Activated T-cell treated with anti-CD3 and anti-CD28 coated beads for 4 hours (primary cell): ENCODE measurements at places on chromosomes 2 and 18.

- no peak for DNase-seq
These were observed 7.7 kb downstream of the ZBTB14 start for GRCh38 chr18:5287854-5288253.

GRCh38 chr2:71544919-71545571 lies 91.7 kb downstream of the DYSF start:
- no peak for DNase-seq

DNA sequence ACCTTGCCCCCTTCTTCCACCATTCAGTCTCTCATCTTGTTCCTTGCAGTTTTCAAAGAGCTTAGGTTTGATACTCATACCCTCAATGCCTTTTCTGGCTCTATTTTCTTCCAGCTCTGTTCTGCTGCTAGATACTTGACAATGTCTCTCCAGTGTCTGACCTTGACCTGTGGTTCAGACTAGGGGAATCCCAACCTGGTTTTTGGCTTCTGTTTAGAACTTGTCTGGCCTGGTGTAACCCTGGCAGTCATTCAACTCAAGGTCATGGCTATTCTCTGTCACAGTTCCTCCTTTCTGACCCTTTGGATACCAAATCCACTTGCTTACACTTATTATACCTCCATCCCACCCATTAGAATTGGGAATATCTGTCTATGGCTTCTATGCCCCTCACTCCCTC lies 31.8 kb upstream of the IMP4 start:
- DNase-seq = no peak

DNA sequence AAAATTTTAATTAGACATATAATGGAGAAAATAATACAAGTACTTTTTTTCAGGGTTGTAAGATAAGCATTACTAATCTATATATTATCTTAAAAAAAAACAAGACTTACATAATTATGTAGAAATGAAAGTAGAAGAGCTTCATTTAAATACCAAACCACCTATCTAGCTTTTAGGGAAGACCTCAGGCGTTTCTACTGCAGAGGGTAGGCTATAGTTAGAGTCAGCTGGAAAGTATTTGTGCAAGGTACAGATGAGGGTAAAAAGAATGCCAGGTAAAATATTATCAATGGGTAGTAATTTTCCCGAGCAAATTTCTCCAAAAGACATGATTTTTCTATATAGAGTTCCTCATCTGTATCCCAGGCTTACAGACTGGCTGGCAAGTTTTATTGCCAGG lies 30.5 kb upstream of the SLC39A10 start:
- no peak for DNase-seq

GRCh38 chr2:51812138-51812866 lies 780.4 kb upstream of the NRXN1 start:
- no peak for DNase-seq

DNA sequence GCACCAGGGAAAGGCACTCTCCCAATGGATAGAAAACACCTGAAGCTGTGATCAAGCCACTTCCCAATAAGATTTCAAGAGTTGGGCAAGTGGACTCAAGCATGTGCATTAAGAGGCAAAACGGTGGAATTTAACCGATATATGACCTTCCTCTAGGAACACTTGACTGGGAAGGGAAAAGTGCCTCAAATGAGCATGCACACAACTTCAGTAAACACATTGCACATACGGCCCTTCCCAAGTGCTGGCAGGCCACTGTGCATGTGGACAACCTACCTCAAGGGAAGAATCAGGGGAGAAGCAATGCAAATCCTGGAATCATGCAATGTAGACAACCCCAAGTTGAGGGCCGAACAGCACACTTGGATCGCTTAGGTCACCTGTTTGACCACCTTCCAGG lies 23.9 kb upstream of the SH3RF3 start:
- DNase-seq = no peak

DNA sequence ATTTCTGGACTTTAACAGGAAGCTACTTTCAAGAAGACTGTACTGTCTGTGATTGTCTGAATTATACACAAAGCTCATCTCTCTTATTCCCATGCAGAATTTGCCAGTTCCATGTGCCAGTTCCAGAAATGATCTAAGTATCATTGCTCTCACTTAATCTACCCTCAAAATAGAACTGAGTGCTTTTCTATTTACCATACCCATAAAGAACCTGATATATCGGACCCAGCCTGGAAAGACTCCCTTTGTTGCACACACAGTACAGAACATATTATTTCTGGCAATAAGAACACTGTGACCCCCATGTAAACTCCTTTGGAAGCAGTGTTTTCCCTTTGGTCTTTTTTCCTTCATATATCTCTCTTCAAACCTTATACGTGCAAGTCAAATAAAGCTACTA lies 102.3 kb upstream of the TTN start:
- DNase-seq = no peak

GRCh38 chr2:19810637-19811036 lies 91.1 kb downstream of the TTC32 start:
- no peak for DNase-seq

DNA sequence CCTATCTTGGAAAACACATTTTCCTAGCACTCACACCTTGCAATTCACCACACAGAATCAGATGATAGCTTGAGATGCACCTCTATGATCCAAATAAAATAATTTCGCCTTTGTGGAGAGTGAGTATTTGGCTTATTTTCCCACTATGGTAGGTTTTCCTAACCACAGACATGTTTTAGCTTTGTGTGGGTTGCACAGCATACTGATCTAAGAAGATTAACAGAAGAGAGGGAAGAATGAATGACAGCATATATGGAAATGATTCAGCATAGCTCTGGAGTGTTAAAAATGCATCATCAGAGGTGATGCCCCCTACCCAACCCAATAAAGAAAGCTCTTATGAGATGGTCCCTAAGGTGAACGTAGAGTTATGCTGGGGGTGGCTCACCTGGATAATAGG lies 72.5 kb downstream of the GCA start:
- no peak for DNase-seq

- DNase-seq = no peak
These were observed 2.4 kb upstream of the SERPINB10 start for GRCh38 chr18:63905361-63905760.

DNA sequence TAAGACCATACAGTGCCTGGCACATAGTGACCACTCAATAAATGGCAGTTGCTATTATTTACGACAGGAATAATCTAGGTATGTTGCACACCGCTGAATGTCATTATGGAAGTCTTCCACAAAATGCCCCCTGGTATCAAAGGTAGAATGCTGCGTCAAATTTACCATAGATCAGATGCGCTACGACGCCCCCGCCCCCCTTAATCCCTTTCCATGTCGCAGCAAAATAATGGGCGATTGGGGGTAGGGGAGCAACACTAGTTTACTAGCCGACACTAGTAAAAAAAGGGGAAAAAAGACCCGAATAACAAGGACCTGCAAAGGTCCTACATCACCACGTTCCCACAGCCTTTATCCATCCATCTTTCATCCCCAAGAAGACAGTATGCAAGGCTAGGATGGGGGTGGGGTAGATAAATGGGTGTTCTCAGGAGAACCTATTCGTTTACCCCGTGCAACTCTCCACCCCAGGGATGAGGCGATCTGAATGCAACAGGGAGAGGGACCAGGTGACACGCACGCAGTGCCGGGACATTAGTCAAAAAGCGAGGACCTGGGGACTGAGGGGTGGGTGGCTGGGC lies 455 bp downstream of the PREPL start:
- DNase-seq = peak; percentile 19

- no peak for DNase-seq
These were observed 10.8 kb upstream of the SDC1 start for GRCh38 chr2:20235655-20236305.

GRCh38 chr2:172462849-172463381 lies 35.5 kb downstream of the ITGA6 start:
- DNase-seq = no peak

- DNase-seq = no peak
These were observed 410.3 kb downstream of the LRATD1 start for GRCh38 chr2:15042801-15043217.

- no peak for DNase-seq
These were observed 193.4 kb upstream of the RMP24 start for GRCh38 chr18:35778850-35779627.

GRCh38 chr2:159119652-159120257 lies 151.3 kb downstream of the TANC1 start:
- no peak for DNase-seq

DNA sequence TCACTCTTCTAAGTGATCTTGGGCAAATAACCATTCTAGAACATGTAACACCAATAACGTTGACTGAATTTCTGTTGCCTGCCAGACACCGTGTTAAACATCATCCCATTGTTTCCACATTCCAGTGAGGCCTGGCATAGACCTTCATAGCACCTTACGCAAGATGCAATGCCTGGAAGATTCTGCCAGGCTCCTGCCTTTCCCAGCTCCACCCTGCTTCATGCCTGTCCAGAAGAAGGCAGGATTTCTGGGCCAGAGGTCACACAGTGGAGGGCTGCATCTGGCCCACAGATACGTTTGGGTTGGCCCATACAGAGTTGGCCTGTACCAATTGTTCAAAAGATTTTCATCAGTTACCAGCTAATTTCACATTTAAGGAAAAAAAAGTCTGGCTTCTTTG lies 46.3 kb downstream of the EN1 start:
- DNase-seq = no peak

- DNase-seq = no peak
These were observed 12.4 kb downstream of the SLC66A2 start for GRCh38 chr18:79939096-79939495.

DNA sequence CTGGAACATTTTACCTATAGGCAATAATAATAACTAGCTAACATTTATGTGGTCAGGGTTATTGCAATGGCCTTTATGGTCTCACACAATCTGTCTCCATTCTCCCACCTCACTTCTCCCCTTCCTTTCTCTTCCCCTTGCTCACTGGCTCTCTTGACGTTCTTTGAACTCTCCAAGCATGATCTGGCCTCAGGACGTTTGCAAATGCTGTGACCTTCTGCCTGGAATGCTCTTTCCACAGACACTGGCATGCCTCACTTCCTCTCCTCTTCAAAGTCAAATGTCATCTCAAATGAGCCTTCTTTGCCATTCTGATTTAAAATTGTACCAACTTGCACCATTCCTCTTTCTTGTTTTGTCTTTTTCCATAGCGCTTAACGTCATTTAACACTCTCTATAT lies 25.3 kb upstream of the GCG start:
- no peak for DNase-seq

GRCh38 chr18:26301681-26302080 lies 75.4 kb downstream of the TAF4B start:
- no peak for DNase-seq

- DNase-seq = no peak
These were observed 315.6 kb downstream of the IRS1 start for GRCh38 chr2:226483745-226484619.

GRCh38 chr2:23454501-23455120 lies 69.6 kb downstream of the KLHL29 start:
- no peak for DNase-seq

- DNase-seq = no peak
These were observed 37.1 kb upstream of the CYP1B1 start for GRCh38 chr2:38113051-38113450.

DNA sequence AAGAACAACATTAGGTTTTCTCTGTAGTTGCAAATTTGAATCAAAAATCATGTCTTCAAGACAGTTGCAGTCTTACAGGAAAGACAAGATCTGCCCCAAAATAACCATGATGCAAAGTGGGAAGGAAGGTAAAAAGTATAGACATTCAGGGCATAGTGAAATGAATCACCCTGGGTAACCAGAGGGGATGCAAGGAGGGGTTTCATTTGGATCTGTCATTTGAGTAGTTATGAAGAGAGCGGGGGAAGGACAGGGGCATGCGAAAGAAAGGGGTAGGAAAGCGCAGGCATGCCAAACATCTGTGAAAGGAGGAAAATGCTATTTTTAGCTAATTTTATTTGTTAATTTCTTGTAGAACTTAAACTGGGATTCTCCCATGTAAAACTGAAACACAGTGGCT lies 219.1 kb upstream of the BOD1L2 start:
- DNase-seq = no peak
